CD4-positive, alpha-beta T cell treated with Interleukin-12 subunit alpha and Interleukin-12 subunit beta, for 1 hour (primary cell): ENCODE measurements at places on chromosomes 13 and 19.

DNA sequence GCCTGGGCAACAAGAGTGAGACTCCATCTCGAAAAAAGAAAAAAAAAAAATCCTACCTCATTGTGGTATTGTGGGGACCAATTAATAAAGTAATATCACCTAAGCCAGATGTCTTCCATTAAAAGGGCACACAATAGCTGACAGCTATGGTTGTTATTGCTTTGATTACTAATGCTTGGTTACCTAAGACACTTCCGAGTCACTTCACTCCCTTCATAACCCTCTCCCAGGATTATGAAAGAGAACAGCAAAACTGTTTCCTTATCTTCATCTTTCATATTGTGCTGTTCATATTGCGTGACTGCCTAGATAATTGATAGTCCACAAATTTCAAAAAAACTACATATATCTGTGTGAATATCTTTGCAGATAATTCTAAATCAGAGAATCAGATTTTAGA, 10.3 kb upstream of the HSPH1 start:
- no peak for DNase-seq

GRCh38 chr13:40987606-40988280, 31.4 kb downstream of the ELF1 start:
- no peak for DNase-seq

- DNase-seq, result no peak
Measured at GRCh38 chr19:848386-848921, 3.6 kb upstream of the ELANE start.

DNA sequence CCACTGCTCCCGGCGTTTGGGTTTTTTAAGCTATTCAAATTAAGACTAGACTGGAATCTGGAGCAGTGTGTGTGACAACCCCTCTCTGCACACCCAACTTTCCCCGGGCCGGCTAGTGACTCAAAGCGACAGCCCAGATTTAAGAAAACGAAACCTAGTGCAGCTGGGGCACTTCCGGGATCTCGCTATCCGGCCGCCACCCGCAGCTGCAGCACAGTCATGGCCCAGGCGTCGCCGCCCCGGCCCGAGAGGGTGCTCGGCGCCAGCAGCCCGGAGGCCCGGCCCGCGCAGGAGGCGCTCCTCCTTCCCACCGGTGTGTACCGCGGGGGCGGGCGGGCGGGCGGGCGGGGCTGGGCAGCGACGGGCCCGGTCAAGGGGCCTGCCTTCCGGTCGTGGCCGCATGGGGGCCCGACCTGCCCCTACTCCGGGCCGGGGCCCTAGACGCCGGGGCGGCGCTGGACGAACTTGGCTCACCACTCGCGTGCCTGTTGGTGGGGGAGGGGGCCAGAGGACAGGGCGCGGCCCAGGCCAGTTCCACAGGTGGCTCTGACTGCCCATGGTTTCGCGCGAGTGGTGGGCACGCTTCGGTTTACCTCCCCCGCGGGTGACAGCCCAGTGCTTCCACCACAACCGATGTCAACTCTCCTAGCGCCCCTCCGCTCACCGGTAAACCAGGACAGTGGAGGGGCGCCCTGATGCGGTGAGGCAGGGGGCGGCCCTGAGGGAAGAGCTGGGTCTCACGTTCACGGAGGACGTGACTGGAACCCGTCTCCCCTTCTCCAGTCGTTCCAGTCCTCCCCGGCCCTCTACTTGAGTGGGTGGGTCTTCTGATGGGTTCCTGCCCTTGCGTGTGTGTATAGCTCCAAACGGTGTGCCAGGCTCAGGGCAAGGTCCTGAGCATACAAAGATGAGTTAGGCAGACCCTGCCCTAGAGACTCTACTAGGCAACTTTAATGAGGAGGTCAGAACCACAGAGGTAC, at the start of gene PHF11:
PHF11 (plus strand) TSS at position 171 of the 980 bp plus-strand sequence; CDS start at position 220, 49 bp downstream.
- peak; percentile 88 for DNase-seq

- peak; percentile 23 for DNase-seq
Measured at GRCh38 chr19:47107953-47108746, 5.4 kb downstream of the ZC3H4 start.

GRCh38 chr13:27665333-27665732, 43.6 kb downstream of the POLR1D start:
- no peak for DNase-seq

GRCh38 chr13:44024846-44025195, 145.1 kb downstream of the LACC1 start:
- DNase-seq, result no peak
